ENCODE measurements at places on chromosomes 7 and 10.

GRCh38 chr7:135763261-135763660, 14.6 kb upstream of the FAM180A start:
- DNase-seq: no peak

- no peak for DNase-seq
Measured at GRCh38 chr7:142168746-142169145, 57.2 kb downstream of the MGAM2 start.

- no peak for DNase-seq
Measured at GRCh38 chr10:22105270-22105669, 101.7 kb upstream of the DNAJC1 start.

DNA sequence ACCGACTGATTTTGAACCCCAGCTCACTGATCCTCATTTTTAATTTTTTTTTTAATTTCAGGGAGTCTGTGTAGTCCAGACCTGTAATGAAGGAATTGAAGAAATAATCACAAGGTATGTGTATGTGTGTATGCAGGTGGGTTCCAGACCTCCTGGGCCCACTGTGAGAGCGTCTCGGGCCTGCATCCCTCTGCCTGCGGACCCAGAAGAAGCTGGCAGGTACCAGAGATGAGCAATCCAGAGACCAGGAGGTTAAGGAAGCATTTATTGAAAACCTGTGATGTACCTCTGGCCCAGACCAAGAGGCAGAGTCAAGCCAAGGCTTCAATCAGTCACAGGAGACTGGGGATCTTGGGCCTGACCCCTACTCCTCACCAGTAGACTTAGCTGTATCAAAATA, 10.8 kb downstream of the SYCE1 start:
- no peak for DNase-seq

DNA sequence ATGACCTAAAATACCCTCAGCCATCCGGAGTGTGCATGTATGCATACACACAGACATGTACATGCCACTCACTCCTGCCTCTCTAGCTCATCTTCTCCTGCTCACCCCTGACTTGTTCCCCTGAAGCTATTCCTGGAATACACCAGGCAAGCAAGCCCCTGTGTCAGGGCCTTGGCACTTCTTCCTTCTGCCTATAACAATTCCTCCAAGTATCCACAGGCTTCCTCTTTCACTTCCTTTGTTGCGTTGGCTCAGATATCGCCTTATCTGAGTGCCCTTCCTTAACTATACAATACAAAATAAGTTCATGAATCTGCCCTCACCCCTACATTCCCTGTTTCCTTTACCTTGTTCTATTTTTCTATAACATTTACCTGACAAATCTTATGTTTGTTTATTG, 88.8 kb downstream of the NOD1 start:
- no peak for DNase-seq

GRCh38 chr7:98907570-98907969, 29.2 kb downstream of the TRRAP start:
- DNase-seq: no peak

- no peak for DNase-seq
Measured at GRCh38 chr10:112124866-112125265, 58.7 kb downstream of the GPAM start.

DNA sequence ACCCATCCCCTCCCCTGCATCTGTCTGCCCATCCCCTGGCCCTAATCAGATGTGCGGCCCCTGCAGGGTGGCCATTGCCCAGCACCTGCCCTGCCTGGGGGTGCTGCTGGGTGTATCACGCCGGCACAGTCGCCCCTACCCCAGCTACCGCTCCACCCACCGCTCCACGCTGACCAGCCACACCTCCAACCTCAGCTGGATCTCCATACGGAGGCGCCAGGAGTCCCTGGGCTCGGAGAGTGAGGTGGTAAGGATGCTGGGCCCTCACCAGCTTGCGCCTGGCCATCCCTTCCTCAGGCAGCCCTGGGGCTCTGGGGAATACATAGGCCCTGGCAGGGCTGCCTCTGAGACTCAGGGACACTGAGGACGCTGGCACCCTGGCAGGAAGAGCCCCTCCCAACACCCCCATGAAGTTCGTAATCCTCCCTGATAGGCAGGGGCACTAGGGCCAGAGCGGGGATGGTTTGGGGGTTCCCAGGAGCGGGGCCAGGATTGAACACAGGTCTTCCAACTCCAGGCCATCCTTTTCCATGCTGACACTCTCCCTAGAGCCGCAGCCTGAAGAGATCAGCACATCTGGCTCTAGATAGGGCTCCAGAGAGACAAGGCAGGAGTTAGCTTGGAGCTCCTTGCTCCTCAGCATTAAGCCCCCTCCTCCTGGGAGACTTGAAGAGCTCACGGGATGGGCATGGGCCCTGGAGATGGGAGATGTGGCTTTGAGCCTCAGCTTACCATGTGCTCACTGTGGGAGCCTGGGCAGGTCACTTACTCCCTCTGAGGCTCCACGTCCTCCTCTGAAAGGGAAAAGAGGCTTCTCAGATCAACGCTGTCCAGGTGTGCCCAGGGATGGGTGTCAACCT, 5.9 kb upstream of the LDB3 start:
- no peak for DNase-seq

DNA sequence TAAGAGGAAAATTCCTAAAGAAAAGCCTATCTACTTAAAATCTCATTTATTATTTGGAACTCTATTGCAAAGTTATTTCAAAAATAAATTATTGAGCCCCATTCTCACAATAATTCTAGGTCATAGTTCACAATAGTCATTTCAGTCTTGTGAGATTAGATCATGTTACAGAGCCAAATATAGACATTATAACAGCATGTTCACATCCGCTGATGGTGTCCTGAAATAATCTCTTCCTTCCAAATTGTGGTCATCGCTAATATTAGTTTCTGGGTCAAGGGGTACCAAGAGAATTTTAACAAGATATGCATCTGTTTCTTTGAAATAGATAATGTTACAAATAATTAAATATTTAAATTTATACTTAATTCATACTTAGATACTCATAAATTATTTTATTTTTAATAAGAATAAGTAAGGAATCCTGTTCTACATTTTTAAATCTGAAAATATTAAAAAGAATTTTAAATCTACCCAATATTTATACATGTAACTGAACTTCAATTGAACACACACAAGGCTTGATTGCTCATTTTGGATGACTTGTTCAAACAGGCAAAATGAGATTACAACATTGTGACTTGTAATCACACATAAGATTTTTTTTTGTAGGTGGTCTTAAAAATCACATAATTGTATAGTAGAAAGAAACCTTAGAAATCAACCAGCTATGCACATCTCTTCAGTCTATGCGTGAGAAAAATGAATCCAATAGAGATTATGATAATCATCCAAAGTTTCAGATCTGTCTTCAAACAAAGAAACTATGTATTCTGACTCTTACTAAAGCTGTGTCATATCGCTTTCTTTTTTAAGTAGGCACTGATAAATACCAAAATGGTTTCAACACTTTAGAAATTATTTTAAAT, 13.1 kb downstream of the GNAT3 start:
- DNase-seq: no peak

DNA sequence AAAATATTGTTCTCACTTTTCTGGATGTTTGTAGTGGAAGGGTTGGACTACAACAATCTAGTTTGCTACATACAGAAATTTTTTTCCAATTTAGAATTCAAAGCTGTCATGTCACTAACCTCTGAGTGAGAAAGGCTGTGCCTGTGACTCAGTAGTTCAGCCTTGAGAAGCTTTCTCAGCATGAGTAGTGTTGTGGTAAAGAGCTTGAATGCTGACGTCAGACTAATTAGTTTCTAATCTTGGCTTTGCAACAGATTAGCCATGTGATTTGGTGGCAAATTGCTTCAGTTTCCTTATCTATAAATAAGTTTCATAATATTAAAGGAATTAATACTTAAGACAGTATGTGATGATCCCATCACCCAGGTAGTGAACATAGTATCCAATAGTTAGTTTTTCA, 83.8 kb downstream of the ABCA13 start:
- DNase-seq: no peak

GRCh38 chr10:103145860-103146466, 47.1 kb downstream of the NT5C2 start:
- no peak for DNase-seq

DNA sequence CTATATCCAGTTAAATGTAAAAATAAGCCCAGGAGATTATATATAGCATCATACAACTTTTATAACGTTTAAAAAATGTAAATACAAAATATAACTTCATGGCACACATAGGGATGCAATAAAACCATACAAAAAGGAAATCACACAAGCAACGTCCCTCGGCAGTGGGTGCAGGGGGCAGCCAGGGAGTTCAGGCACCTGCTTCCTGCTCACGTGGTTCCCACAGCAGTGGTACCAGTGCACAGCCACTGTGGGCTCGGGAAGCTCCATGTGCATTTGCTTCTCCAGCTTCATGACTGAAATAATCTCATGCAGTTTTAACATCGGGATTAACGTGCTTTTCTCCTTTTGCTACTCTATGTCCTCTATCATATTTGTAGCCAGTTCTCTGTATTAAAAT, 255.5 kb upstream of the CXCL12 start:
- DNase-seq: no peak

DNA sequence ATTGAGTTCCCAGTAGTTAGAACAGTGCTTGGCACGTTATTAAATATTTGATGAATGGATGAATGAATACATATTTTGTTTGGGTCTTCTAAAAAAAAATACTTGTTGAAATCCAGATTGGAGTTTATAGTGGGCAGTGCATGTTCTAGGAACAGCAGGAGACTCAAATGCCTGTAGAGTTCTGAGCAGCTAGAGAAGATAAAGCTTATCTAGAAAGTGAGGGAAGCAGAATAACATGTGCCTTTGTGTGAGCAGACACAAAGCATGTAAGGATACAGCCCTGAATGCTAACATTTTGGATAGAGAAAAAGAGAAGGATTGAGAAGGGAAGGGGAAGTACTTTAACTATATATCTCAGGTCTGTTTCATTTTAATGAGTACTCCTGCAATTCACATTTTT, 71.9 kb downstream of the SRI start:
- DNase-seq: no peak

DNA sequence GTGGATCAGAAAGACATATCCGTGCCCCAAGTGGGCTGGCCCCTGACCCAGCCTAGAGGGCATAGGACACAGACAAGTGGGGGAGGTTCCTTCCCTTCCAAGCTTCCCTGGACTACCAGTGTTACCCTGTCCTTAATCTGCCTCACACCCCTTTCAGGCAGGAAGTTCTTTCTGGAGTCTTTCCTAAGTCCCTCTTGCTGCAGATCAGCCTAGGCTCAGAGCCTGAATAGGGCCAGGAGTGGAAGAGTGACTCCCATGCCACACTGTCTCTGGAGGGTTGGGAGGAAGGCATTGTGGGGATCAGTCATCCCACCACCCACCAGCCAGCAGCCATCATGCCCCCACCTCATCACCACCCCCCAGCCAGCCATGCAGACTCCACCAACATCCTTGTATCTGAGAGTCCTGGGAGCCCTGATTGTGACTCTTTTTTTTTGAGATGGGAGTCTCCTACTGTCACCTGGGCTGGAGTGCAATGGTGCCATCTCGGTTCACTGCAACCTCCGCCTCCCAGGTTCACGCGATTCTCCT, 22.6 kb downstream of the POLL start:
- DNase-seq: no peak

GRCh38 chr10:30046476-30046875, 12.9 kb downstream of the JCAD start:
- DNase-seq: no peak

- DNase-seq: no peak
Measured at GRCh38 chr7:90210475-90210874, 1.1 kb upstream of the STEAP2 start.

GRCh38 chr10:124116771-124117510, 23.5 kb upstream of the CHST15 start:
- DNase-seq: no peak

- DNase-seq: no peak
Measured at GRCh38 chr10:122103592-122103991, 114.6 kb downstream of the TACC2 start.

DNA sequence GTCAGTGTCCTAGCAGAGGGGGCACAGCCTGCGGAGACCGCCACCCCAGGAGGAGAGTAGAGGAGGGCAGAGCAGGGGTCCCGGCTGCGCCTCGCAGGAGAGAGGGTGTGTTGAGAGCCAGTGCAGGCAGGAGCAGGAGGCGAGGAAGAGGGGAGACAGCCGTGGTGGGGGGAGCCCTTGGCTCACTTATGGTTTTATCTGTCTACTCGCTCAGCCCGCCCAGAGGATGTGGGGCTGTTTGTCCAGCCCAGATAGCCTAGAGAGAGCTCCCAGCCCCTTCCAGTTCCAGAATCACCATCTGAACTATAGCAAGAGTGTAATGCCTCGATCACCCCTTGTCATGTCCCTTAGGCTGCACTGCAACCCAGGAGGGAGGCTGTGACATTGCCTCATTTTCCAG, 26.6 kb downstream of the SLC29A3 start:
- DNase-seq: no peak

DNA sequence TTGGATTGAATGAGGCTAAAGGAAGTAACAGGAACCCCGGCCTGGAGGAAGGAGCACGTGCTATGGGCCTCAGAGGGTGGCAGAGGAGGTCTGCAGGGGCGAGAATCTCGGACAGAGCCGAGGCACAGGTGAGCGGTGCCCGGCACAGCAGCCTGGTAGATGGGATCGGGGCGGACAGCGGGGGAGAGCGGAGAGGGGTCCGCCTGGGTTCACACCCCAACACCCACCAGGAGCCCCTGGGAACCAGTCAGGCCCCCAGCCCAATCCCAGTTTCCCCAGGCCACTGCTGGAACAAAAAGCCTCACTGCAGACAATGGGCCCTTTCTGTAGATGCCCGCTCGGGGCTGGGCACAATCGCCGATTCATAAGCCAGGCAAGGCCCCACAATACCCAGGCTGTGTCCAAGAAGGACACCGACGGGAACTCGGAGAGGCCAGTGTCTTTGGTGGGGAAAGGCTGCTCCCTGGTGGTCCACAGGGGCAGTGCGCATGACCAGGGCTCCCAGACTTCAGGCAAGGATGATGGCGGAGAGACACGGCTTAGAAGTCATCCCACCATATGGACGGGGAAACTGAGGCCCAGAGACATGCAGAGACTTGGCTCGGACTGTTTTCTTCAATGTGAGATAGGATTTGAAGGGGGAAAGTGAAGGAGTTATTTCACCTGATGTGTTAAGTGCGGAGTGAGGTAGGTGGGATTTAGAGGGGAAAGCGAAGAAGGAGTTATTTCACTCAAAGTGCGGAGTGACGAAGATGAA, 106.9 kb upstream of the GPR26 start:
- no peak for DNase-seq

DNA sequence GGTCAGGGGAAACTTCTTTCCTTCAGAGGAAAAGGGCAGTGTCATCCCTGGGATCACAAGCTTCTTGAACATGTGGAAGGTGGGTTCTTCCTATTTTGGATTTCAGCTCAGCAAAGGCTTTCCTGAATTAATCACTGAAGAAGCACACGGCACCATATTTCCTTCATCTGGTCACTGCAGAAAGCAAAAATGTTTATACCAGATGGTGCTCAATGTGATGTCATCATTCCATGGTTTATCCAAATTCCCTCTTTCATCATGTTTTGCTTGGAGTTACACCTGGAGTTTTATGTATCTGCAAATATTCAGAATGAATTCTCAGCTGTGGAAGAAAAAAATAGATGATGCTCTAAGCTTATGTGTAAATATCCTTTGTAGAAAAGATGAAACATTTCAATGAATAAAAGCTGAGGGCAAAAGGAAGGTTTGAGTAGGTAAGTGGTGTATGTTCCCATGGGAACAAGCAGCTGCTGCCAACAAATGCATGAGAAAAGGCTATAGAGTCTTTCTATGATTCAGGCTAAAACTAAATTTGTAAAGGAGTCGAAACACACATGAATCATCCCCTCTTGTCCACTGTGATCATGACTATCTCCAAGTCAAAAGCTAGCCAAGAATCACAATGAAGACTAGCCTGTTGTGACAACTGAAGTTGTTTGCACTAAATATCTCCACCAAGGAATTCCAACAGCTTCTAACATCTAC, 26.9 kb upstream of the BPGM start:
- no peak for DNase-seq
